ENCODE measurements at places on chromosomes 6 and 20. TPM values are rescaled to one million over a fixed set of nuclear protein-coding genes. Genes with fewer than 3 reads are reported as not detected.

Gene SSTR4
- total RNA-seq: not detected

Gene LGSN
- 0.55 TPM for total RNA-seq

Gene SLC12A5
- total RNA-seq: not detected

Gene SRMS
- not detected for total RNA-seq

Gene ADGRG6
- total RNA-seq: 32.2 TPM

Gene RAET1L
- total RNA-seq: not detected

Gene RNF146
- 67.1 TPM for total RNA-seq

Gene SLC44A4
- 30.2 TPM for total RNA-seq

Gene LBP
- 0.14 TPM for total RNA-seq

Gene HCRTR2
- 0.17 TPM for total RNA-seq

Gene CASS4
- 31.4 TPM for total RNA-seq

Gene TOX2
- total RNA-seq: 23.4 TPM

Gene TNFRSF6B
- 13.8 TPM for total RNA-seq

Gene SLC22A7
- not detected for total RNA-seq

Gene OR2H1
- total RNA-seq: not detected

Gene OXT
- not detected for total RNA-seq

Gene TFAP2A
- total RNA-seq: not detected

Gene WFDC12
- total RNA-seq: 5.0 TPM

Gene TFAP2C
- 3.0 TPM for total RNA-seq

Gene SIRPB1
- total RNA-seq: 20.6 TPM

Gene IRAK1BP1
- 5.2 TPM for total RNA-seq

Gene LY6G6D
- total RNA-seq: not detected

Gene MICB
- total RNA-seq: 11.7 TPM

Gene TULP1
- total RNA-seq: not detected

Gene MRAP2
- total RNA-seq: 1.4 TPM

Gene PCK1
- not detected for total RNA-seq

Gene OR11A1
- total RNA-seq: not detected

Gene CDH26
- 14.4 TPM for total RNA-seq

Gene ARHGAP40
- total RNA-seq: 22.0 TPM

Gene FOXA2
- 43.3 TPM for total RNA-seq

Gene LAMP5
- total RNA-seq: not detected

Gene COL19A1
- total RNA-seq: 0.49 TPM

Gene CLPSL2
- total RNA-seq: not detected

Gene CCN2
- total RNA-seq: 96.4 TPM

Gene WFDC10B
- 1.3 TPM for total RNA-seq

Gene KCNS1
- total RNA-seq: 0.69 TPM

Gene FAM83C
- not detected for total RNA-seq

Gene CAGE1
- total RNA-seq: not detected

Gene BYSL
- total RNA-seq: 5.6 TPM

Gene PSORS1C1
- total RNA-seq: 7.9 TPM

Gene KIF25
- total RNA-seq: 0.17 TPM

Gene SLC23A2
- total RNA-seq: 20.9 TPM

Gene TRIM40
- not detected for total RNA-seq

Gene C4A
- 89.8 TPM for total RNA-seq

Gene REV3L
- total RNA-seq: 45.1 TPM
